ENCODE measurements at places on chromosomes 3 and 15.

- no peak for DNase-seq
Observed at GRCh38 chr3:196159952-196160804, 51.0 kb downstream of the ZDHHC19 start.

GRCh38 chr15:47506329-47507100 lies 210.8 kb upstream of the SEMA6D start:
- no peak for DNase-seq

DNA sequence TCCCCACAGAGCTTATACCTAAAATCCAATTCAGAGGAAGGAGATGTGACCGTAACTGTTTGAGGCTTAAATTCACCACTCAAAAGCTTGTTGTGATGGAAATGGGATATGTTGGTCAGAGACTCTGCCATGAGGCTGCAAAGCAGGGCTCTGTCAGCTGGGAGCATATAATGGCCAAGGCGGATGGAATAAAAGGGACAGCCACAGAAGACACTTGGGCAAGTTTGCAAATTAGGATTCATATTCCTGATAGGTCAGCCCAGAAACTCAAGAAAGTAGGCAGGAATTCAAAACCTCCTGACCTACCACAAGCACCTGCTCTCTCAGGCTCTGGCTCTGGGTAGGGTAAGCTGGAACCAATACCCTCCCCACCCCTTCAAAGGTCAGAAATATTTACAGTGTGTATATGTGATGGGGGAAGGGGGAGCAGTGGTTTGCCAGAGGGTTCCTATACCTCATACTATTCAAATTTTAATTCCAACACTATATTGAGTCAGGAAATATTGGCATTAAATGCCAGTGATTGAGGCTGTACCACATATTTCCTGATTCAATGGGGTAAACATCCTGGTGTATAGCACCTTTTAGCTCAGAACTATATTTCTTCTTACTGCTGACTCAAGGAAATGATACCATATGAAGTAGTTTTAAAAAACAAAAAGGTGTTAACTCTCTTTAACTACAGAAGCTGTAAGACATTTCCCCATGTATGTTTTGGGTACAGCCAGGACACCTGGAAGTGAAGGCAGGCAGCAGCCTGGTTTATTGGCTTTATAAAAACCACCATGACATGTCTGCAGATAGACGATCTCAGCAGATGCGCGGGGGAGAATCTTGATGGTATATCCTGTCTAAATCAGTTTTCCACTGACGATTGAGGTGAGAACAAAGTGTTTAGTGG lies 19.2 kb downstream of the FYCO1 start:
- no peak for DNase-seq

- DNase-seq = no peak
Observed at GRCh38 chr3:172649987-172650386, 60.9 kb downstream of the NCEH1 start.

DNA sequence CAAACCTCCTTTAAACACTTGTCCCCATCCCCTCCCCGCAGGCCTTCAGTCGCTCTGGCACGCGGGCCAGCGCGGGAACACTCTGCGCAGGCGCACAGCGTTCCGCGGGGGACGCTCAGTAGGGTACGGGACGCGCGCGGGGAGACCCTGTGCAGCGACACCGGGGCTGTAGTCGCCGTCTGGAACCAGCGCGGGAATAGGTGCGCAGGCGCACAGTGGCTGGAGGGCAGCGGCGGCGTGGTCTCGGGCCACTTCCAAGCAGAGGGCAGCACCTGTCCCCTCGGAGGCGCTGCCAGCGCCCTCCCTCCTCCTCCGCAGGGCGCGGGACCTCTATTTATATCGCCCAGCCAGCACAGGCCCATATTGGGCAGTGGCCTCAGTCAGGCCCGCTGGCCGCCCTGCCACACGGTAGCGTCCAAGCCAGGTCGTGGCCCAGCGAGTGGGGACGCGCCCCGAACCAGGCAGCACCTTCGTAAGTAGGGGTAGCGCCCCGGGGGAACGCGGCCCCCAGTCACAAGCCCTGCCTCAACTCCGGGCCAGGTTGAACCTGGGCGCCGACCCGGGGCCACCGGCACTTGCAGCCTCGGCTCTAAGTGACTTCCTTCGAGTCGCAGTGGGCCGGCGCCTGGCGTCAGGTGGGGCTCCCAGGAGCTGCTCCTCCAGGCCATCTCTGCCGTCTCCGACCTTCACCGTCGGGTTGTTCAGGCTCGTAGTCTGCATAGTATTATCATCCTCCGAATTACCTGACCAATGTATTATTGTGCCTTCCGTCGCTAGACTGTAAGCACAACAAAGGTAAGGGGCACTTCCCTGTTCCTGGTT lies at the start of gene KBTBD12:
Gene KBTBD12 (plus strand): TSS at position 118 of the 822 bp plus-strand sequence. CDS start 7,830 bp downstream, outside the sequence.
- no peak for DNase-seq

DNA sequence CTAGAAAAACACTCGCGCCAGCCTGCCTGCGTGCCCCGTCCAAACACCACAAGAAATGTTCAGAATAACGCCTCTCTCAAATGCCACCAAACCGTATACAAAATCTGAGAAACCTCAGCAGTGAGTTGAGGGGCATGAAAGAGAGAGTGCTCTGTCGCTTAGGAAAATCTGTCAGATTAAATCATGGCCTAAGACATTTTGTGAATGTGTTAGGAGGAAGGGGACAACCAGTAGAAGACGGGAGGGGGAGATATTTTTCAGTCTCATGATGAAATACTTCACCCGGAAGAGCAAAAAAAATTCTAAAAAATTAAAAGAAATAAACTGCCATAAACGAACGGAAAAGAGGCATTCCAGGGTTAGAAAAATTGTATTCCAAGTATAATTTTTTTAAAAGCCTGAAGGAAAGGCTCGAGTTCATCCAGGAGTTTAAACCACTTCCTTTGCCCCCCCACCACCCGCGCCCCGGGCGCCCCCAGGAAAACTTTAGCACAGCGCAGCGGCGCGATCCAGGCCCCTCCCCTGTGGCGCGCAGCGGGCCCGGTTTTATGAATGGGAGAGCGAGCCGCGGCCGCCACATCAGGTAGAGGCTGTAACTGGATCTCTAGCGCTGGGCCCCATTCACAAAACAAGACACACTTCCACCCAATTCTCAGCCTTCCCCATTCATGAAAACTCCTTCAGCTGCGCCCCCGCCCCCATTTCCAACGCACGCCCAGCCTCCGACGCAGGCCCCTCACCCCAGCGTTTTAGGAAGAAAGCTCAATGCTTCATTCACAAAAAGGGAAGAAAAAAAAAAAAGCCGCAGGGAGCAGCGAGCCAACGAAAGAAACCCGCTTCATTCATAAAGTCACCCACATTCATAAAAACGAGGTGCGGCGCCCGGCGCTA lies 1.4 kb downstream of the ETV5 start:
- DNase-seq = no peak

DNA sequence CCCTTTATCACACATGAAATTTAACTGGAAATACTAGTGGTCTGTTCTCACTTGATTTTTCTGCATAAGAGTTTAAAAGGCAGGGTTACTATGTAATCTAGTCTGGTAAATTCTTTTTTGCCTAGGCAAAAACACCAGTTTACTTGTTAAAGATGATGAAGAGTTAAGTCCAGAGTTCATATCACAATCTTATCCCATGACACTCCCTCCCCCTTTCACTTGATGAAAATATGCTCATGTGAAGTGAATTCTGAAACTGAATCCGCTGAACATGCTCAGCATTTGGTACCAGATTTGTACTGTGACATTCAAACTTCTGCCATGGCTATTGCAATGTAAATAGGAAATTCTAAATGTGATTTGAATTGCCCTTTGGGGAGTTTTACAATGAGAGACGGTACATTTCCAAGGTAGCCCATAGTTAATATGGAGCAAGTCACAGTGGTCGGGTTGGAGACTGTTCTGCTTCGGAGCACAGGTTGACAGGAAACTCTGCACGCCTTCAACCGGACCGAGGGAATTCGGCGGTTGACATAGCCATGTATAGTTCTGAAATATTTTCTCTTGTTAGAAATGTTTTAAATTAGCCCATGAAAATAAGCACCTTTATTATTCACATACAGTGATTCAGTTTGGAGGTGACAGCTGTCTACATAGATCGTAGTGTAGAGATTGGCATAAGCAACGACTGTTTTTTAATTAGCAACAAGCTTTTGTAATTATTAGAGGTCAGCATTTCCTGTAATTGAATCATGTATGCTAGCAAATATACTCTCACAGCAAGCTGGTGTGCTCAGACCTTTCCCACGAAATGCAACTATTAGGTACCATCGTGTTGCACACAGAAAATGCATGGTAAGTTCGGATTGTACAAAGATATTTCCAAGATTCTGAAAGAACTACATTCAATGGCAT lies 768.6 kb upstream of the GOLIM4 start:
- no peak for DNase-seq

DNA sequence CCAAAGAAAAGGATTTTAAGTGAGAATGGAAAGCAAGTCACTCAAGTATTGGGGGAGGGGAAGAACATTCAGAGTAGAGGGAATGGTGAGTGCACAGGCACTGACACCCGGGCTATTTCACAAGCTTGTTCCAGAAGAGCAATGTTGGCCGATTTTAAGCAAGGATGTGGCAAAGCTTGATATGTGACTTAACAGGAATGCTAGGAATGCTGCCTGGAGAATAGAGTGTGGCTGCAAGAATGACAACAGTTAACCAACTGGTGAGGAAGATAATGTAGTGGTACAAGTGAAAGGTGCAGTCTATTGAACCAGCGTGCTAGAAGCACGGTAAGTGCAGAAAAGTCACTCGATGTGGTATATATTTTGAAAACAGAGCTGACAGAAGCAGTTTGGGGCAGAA lies 6.2 kb upstream of the CCDC80 start:
- DNase-seq = no peak

DNA sequence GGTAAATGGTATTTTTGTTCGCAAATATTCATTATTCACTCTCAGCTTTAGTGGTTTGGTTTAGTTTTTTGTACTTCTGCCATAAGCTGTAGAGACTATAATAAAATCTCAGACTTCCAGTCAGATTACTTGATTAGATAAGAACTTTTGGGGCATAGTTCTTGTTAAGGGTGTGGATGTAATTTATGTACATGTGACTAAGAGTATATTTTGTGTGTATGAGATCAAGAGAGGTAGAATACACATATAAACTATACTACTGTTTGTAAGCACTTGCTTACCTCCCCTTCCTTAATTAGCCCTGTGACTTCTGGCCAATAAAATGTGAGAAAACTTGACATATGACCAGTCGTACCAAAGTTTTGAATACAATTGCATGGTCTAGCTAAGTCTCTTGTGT lies 12.0 kb downstream of the CNTN3 start:
- no peak for DNase-seq

DNA sequence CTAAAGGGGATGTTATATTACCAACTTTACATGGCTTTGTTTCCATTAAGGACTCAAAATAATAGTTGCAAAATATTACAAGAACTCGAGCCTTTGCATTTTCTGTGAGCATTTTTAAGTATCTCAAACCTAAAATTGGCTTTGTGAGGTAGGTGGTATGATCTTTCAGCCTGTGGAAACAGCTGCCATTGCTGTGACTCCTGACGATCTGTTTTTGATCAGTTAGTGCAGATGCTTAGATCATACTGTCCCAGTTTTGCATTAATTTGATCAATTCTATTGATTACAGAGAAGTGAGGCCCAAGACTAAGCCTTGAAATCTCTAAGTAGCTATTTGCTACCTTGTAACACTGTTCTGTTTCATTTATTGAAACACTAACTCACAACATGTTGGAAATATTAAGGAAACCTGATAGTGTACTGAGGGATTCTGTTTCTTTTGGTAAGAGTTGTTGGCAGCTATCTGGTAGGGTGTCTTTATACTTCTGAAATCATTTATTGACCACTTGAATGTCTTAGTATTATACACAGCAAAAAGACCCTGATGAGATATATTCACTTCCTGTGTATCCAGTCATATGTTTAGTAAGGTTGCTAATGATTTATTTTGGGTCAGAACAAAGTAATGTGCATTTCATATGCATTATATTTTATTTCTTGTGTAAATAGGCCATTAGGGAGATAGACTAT lies 14.8 kb downstream of the SKIL start:
- DNase-seq = no peak

Measured in stimulated activated CD4-positive, alpha-beta T cell treated with anti-CD3 and anti-CD28 coated beads, Interleukin-12 subunit alpha, Interleukin-12 subunit beta, amount 100 ng/mL, for 24 hours (primary cell).